Osteocyte (in vitro differentiated cells): ENCODE measurements at places on chromosomes 4 and X. TPM values are rescaled to one million over a fixed set of nuclear protein-coding genes. Genes with fewer than 3 reads are reported as not detected.

CAPN6 gene
- not detected in 2 replicates for total RNA-seq

PDE5A gene
- 9.1 and 10.9 TPM in 2 replicates for total RNA-seq

DNA sequence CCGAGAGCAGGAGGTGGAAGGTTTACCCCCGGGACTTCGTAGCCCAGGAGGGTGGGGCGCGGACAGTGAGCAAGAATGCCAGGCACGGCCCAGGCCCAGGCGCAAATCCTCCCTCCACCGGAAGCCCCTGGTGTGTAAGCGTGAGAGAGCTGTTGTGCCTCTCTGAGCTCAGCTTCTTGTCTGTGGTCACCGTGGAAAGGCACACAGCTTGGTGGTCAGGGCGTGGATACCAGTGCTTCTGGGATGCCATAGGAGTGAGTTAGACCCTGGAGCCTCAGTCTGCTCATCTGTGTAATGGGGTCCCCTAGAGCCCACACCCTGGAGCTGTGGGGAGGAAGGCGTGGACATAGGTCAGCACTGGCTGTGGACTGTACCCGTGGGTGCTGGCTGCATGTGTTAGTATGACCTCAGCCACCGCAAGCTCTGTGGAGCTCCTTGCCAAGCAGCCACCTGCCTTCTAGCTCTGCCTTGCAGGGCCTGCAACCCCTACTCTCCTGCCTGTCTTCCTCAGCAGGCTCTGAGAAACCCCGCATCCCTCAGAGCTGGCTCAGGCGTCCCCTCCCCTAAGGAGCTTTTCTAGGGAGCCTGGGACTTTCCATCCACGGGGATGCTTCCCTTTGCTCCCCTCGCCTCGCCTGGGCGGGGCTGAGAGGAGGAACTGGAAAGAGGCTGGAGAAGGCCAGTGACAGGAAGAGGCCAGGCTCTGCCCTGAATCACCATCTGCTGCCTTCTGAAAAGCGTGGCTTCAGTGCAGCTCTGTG is 28.0 kb upstream of the AFAP1 start:
- H3K4me1 ChIP-seq: peaks cover 50% of the 10 kb centered on the region
- no peaks in the 10 kb centered on the region for H3K27me3 ChIP-seq
- no peak overlapping the region for H3K4me3 ChIP-seq
- no peak overlapping the region for H3K27ac ChIP-seq
- DNase-seq: no peak
- H3K36me3 ChIP-seq: no peaks in the 10 kb centered on the region

- no peak overlapping the region for H3K27ac ChIP-seq
- H3K27me3 ChIP-seq: no peaks in the 10 kb centered on the region
- H3K4me1 ChIP-seq: no peaks in the 10 kb centered on the region
- no peak overlapping the region for H3K4me3 ChIP-seq
- H3K36me3 ChIP-seq: no peaks in the 10 kb centered on the region
Observed at GRCh38 chr4:136281307-136281706, 1251.0 kb downstream of the PCDH18 start.

DNA sequence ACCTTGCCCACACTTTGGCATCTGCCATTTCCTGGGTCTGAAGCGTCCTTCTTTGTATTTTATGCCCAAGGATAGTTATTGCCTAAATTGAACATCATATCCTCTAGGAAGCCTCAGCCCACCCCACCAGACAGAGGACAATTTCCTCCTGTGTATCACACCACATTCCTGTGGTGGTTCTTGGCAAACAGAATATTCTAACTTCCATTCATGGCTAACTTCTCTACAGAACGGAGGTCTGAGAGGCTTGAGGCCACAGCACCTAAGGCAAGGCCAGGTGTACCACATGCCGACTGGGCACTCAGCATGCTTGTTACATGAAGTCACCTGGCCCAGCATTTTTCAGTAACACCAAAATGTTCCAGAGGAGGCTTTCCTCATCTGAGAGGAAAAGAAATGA is 42.4 kb downstream of the CD99L2 start:
- no peak for DNase-seq
- no peak overlapping the region for H3K4me3 ChIP-seq

EFHC2 gene
- not detected in 2 replicates for total RNA-seq

- peaks cover 45% of the 10 kb centered on the region for H3K4me1 ChIP-seq
- DNase-seq: no peak
- peak overlapping the region; percentile 94 for H3K27ac ChIP-seq
- H3K4me3 ChIP-seq: peak overlapping the region; percentile 18
- H3K36me3 ChIP-seq: no peaks in the 10 kb centered on the region
Observed at GRCh38 chrX:3263681-3264126, 82.7 kb downstream of the MXRA5 start.

DNA sequence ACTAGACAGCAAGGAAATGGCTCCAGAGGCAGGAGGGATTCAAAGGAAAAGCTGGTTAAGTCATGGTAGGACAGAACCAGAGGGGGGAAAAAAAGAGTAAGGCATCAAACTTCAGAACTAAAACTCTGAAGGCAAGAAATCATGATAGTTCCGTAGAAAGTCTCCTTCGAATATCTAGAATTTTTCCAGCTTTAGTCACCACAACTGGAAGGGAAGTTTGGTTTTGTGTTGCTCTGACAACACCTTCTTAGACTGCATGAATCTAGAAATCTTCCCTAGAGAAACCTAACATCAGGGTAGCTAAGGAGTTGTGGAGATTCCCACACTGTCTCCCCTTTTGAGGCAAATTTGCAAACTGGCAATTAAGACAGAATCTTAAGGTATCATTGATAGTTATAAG is 33.7 kb downstream of the AMMECR1 start:
- H3K4me3 ChIP-seq: no peak overlapping the region
- DNase-seq: no peak
- H3K36me3 ChIP-seq: no peaks in the 10 kb centered on the region
- H3K27ac ChIP-seq: peak overlapping the region; percentile 79

RIPPLY1 gene
- total RNA-seq: not detected in 2 replicates

DNA sequence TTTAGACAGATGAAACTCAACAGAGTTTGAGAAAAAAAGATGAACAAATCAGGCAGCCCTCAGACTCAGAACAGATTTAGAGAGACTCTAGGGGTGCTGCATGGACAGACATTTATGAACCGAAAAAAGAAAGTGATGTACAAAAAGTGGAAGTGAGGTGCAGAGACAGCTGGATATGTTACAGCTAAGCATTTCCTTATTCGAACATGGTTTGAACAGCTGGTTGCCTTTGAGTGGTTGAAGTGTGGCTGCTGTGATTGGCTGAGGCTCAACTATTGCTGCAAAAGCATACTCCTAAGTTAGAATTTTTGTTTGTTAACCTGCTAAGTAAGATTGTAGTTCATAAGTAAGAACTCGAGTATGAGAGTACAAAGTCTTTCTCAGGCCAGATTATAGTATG is 331.5 kb upstream of the PABPC4L start:
- no peak overlapping the region for H3K27ac ChIP-seq
- no peaks in the 10 kb centered on the region for H3K36me3 ChIP-seq
- no peaks in the 10 kb centered on the region for H3K27me3 ChIP-seq
- no peak for DNase-seq
- H3K4me1 ChIP-seq: no peaks in the 10 kb centered on the region

DAPP1 gene
- not detected in 2 replicates for total RNA-seq

GRCh38 chr4:107719207-107719921 is 670 bp downstream of the PAPSS1 start:
- H3K27me3 ChIP-seq: no peaks in the 10 kb centered on the region
- peaks cover 7% of the 10 kb centered on the region for H3K36me3 ChIP-seq

GRCh38 chr4:181278941-181279340 is 964.3 kb upstream of the TENM3 start:
- H3K27me3 ChIP-seq: no peaks in the 10 kb centered on the region
- no peak overlapping the region for H3K27ac ChIP-seq
- H3K4me1 ChIP-seq: no peaks in the 10 kb centered on the region
- no peak overlapping the region for H3K4me3 ChIP-seq
- DNase-seq: no peak

PFKFB1 gene
- not detected in 2 replicates for total RNA-seq

GRCh38 chr4:158535130-158535614 is 13.5 kb downstream of the RXFP1 start:
- H3K27ac ChIP-seq: no peak overlapping the region
- no peaks in the 10 kb centered on the region for H3K36me3 ChIP-seq
- no peak for DNase-seq
- H3K4me1 ChIP-seq: peaks cover 6% of the 10 kb centered on the region

GRCh38 chr4:1720163-1720983 is 750 bp downstream of the TMEM129 start:
- DNase-seq: no peak
- H3K27me3 ChIP-seq: no peaks in the 10 kb centered on the region
- peak overlapping the region; percentile 92 for H3K27ac ChIP-seq
- peaks cover 3% of the 10 kb centered on the region for H3K36me3 ChIP-seq
- H3K4me3 ChIP-seq: peak overlapping the region; percentile 87
- peaks cover 36% of the 10 kb centered on the region for H3K4me1 ChIP-seq

- DNase-seq: no peak
- peaks cover 38% of the 10 kb centered on the region for H3K36me3 ChIP-seq
- peaks cover 74% of the 10 kb centered on the region for H3K4me1 ChIP-seq
- peak overlapping the region; percentile 53 for H3K27ac ChIP-seq
Observed at GRCh38 chrX:136190038-136190713, 42.8 kb downstream of the FHL1 start.
